ENCODE measurements at places on chromosomes 1 and 21.
A peak's percentile ranks its signal among the peaks of the same experiment; 100 is the strongest.

GRCh38 chr1:184596950-184597645 lies 157.6 kb downstream of the EDEM3 start:
- DNase-seq: no peak

DNA sequence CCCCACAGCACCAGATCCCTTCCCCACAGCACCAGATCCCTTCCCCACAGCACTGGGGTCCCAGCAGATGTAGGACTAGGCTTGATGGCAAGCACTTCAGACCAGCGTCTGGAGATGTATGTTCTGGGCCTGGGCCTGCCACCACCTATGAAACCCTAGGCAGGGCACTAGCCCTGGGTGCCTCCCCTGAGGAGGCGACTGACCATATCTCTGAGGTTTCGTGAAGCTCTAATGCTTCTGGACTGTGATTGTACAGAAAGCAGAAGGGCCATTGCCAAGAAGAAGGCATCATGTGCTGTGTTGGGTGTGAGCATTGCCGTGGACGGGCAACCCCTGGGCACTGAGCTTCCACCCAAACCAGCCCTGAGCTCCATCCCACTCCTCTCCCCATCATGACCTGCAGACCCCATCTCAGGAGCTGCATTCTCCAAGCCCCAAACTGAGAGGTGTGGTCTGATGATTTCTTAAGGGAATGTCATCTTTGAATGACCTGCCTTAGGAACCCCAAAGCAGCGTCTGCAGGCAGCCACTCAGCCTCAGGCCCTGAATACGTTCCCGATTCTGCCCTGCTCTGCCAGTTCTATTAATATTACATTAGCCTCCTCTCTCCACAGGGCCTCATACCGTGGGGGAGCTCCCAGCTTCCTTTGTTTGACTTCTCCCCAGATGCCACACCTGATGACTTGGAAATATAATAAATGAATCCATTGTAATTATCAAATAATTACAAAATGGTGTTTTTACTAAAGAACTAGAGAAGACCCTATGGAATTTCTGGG lies 163.4 kb downstream of the TRIM33 start:
- DNase-seq: no peak

DNA sequence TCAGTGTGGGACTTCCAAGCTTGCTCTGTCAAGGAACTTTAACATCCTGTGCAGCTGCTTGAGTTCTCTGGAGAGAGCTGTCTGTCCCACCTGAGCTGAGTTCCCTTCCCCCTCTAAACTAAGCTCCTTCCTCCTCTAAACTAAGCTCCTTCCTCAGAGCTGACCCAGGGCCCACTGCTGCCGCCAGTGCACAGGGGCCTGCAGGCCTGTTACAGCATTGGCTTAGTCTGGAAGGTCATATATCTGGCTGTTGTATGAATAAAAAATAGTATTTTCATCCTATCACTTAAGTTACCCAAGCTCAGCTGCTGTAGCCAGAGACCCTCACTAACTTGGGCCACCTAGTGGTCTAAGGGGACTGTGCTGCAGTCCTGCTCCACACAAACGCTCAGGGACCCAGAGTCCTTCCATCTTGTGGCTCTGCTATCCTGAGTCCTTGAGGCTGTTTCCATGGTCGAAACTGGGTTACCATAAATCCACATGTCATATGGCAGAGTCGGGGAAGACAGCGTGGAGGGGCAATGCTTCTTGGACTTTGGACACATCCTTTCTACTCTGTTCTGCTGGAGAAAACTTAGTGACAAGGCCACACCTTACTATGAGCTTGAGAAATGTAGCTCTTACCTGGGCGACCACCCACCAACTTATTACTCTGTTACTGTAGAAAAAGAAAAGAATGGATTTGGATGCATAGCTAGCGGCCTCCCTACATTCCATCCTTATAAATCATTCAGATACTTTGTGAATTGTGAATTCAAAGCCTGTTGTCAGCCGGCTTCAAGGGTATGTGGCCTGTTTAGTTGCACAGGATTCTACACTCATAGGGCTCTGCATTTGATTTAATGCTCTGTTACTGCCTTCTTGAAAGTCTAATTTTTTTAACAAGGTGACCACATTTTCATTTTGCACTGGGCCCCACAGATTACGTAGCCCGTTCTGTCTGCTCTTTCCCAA lies 71.4 kb upstream of the GCLM start:
- DNase-seq: no peak

DNA sequence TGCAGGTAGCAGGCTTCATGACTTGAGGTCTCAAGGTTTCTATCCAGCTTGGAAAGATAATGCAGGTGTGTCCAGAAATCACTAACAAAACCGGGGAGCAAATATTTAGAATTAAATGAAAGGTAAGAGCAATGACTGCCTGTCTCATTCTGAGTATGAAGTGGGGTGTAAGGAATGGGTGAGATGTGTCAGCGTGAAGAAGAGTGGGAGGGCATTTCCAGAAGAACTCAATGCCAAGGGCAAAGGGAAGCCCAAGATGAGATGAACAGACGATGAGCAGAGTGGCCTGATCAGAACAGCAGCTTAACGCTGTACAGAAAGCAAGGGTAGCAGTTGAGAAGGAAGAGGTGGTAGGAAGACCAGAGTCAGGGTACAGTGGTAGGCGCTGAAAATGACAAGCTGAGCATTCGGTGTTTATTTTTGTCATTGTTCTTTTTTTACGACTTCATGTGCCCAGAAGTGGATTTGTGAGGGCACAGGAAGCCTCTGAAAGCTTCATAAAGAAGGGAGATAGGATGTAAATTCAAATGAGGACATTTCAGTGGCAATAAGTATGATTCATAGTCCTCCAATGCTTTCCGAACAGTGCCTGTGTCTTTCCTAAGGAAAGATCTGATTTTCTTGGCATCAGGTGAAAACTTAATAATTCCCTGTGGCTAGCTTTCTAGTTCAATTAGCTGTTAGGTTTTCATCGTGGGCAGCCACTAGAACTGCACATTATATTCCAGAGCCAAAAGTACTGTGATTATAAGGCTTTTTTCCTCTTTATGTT lies 190.5 kb downstream of the APP start:
- DNase-seq: no peak

GRCh38 chr21:38244885-38245869 lies 11.6 kb upstream of the KCNJ15 start:
- DNase-seq: peak; percentile 50

DNA sequence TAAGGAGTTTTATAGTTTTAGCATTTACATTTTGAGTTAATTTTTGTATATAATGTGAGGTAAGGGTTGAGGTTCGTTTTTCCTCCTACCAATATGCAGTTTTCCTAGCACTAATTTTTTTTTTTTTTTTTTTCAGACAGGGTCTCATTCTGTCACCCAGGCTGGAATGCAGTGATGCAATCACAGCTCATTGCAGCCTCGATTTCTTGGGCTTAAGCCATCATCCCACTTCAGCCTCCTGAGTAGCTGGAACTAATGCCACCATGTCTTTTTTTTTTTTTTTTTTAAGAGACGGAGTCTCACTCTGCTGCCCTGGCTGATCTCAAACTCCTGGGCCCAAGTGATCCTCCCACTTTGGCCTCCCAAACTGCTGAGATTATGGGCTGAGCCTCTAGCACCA lies 2.5 kb upstream of the UBASH3A start:
- DNase-seq: no peak

- no peak for DNase-seq
Observed at GRCh38 chr1:222821239-222821638, 6.4 kb downstream of the DISP1 start.

GRCh38 chr21:16514316-16514715 lies 784.5 kb downstream of the USP25 start:
- DNase-seq: no peak

DNA sequence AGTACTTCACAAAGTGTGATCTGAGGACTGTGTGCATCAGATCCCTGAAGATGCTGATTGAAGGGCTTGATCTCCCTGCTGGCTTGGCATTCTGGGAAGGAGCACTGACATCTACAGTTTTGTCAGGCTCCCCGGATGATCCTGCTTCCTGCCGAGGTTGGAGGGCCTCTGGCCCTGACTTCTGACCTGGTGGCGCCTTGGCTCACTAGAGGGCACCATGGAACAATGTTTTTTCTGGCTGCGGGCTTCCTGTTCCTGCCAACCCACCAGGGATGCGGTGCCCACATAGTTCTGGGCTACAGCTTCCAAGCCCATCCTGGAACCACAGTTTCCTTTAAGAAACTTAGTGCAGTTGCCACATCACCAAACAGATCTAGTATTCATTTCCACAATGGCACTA lies 38.8 kb upstream of the RASAL2 start:
- DNase-seq: no peak

DNA sequence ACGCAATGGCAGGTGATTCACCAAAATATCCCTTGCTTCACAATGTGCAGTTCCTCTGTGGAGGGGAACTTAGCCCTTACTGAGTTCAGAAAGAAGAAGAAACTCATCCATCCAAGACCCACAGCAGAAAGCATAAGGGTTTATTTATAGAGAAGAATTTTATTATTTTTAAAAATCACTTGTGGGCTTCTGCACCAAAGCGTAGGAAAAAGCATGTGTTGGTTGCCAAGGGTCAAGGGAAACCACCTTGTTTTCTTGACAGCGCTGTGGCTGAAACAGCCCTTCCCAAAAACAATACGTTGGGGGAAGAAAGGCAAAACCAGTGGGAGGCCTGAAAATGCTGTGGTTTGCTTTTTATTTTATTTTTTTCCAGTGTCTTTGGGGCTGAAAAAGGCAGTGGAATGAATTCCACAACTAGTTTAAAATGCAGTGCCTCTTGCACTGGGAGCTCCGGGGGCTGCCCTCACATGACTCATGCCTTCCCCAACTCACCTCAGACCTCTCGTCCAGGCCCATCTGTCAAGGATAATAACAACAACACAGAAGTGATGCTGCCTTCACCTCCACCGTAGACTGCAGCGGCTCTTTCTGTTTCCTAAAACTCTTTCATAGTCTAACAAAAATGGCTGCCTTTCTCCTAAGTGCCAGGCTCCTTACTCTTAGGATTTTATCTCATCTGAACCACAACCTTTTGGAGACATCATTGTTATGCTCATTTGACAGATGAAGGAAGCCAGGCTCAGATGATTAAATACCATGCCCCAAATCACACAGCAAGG lies 224.2 kb upstream of the JUN start:
- DNase-seq: no peak

DNA sequence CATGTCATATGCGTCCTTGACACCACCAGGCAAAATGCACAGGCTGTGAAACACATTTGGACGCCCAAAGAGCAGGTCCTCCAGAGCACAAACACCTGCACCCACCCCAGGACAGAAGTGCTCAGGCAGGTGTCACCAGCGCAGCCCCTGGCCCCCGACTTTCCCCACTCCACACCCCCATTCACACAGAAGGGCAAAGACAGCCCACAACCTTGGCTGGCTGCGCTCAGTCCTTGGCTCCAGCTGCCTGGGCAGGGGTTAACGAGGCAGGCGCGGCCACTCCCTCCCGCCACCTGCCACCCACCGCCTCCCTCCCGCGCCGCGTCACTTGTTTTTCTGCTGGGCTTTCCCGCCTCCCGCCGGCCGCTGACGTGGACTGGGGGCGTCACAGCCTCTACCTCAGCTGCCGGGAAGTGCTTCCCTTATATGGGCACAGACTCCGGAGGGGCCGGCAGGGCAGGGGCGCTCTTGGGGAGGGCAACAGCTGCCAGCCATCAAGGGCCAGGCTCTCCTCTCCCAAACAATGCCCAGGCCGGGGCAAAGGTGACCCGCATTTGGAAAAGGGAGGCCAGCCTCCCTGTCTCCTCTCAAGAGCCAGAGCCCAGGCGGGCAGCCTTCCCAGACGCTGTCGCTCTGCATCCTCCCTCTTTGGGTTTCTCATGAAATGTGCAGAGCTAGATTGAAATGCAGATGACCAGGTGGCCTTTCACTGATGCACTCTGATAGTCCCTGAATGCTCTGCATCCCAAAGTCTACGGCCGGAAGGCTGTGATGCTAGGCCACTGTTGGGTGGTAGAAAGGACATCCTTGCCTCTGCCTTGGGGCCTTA lies 14.8 kb upstream of the BTG2 start:
- peak; percentile 99 for DNase-seq

GRCh38 chr1:87449348-87449963 lies 120.8 kb downstream of the LMO4 start:
- peak; percentile 1 for DNase-seq

GRCh38 chr1:64898107-64898861 lies 68.1 kb downstream of the JAK1 start:
- DNase-seq: peak; percentile 32

GRCh38 chr1:18569811-18570545 lies 60.7 kb upstream of the PAX7 start:
- no peak for DNase-seq

DNA sequence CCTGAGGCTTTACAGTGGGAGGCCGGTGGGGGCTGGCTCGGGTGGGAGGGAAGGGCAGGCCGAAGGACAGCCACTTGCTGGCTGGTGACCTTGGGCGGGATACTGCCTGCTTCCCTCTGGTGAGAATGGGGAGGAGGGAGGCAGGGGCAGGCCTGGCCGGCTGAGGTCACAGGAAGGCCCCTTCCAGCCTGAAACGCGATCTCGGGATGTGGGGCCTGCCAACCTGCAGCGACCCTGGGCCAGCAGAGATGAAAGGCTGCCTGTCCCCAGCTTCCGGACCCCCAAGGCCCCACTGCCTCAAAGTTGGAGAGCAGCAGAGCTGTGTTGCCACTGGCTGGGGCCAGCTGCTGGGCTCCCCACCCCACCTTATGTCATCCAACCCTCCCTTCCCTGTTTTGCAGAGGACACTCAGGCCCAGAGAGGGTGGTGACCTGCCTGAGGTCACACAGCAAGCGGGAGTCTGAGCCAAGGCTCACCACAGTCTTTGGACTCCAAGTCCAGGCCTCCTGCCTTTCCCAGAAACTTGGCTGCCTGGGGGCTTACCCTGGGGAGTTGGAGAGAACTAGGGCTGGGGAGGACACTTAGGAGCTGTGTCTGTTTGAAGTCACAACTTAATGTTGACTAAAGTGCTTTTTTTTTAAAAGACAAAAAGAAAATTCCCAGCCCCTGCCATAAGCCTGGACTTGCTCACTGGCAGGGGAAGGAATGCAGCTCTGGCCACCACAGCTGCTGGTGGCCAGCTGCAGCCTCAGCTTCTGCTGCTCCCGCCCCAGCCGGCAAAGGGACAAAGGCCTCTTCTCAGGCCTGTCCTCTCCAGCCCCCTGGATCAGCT lies 14.8 kb upstream of the WASF2 start:
- DNase-seq: no peak

GRCh38 chr1:243620096-243620495 lies 229.9 kb downstream of the AKT3 start:
- no peak for DNase-seq

DNA sequence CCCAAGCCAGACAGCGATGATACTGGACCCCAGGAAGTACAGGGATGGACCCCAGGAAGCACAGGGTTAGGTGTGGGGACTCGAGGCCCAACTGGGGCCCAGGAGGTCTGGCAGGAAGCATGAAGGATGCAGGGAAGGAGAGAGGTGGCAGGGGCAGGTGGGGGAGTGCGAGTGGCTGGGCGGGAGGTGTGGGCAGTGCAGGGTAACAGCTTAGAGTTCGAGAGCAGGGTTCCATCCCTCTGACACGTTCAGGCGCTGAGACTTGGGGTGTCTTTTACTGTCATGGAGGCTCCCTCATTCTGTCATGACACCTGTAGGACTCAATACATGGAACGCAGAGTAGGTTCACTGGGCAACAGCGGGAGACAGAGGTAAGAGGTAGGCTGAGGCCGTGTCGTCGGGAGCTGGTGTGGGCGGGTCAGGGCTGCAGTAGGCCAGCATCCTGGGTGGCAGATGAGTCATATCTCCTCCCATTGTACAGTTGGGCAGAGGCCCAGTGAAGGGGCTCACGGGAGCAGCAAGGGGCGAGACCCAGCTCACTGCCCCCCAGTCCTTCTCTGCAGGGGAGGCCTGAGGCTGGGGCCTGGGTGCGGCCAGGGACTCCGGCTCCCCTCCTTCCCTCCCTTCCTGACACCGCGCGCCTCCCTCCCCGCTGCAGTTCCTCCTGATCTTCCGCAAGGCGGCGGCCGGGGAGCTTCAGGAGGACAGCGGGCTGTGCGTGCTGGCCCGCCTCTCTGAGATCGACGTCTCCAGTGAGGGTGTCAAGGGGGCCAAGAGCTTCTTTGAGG lies 11.6 kb upstream of the CTRC start:
- no peak for DNase-seq

All from activated CD4-positive, alpha-beta T cell treated with anti-CD3 and anti-CD28 coated beads, Interleukin-2, amount 50 U/mL, for 1 hour (primary cell).